Tracheal epithelial cell (primary cell): ENCODE measurements at places on chromosomes 6 and 20. TPM values are rescaled to one million over a fixed set of nuclear protein-coding genes. Genes with fewer than 3 reads are reported as not detected.

DPPA5 gene
- total RNA-seq, result not detected in 2 replicates

LY6G6C gene
- not detected in 2 replicates for total RNA-seq

IDH3B gene
- 72.5 and 84.8 TPM in 2 replicates for total RNA-seq

MAP7 gene
- total RNA-seq, result 28.7 and 29.4 TPM in 2 replicates

MLN gene
- not detected in 2 replicates for total RNA-seq

MYL9 gene
- under 0.01 and 1.9 TPM in 2 replicates for total RNA-seq

VSX1 gene
- total RNA-seq, result not detected in 2 replicates

IL17F gene
- total RNA-seq, result not detected in 2 replicates

NKAPL gene
- 0.21 and 0.48 TPM in 2 replicates for total RNA-seq

METTL24 gene
- not detected in 2 replicates for total RNA-seq
